ENCODE measurements at places on chromosomes 16 and 17. TPM values are rescaled to one million over a fixed set of nuclear protein-coding genes. Genes with fewer than 3 reads are reported as not detected.

- no peak for DNase-seq
Observed at GRCh38 chr17:41551365-41551764, 20.5 kb downstream of the KRT9 start.

GRCh38 chr17:19781488-19782458 is 33.7 kb upstream of the ALDH3A1 start:
- DNase-seq, result no peak

DNA sequence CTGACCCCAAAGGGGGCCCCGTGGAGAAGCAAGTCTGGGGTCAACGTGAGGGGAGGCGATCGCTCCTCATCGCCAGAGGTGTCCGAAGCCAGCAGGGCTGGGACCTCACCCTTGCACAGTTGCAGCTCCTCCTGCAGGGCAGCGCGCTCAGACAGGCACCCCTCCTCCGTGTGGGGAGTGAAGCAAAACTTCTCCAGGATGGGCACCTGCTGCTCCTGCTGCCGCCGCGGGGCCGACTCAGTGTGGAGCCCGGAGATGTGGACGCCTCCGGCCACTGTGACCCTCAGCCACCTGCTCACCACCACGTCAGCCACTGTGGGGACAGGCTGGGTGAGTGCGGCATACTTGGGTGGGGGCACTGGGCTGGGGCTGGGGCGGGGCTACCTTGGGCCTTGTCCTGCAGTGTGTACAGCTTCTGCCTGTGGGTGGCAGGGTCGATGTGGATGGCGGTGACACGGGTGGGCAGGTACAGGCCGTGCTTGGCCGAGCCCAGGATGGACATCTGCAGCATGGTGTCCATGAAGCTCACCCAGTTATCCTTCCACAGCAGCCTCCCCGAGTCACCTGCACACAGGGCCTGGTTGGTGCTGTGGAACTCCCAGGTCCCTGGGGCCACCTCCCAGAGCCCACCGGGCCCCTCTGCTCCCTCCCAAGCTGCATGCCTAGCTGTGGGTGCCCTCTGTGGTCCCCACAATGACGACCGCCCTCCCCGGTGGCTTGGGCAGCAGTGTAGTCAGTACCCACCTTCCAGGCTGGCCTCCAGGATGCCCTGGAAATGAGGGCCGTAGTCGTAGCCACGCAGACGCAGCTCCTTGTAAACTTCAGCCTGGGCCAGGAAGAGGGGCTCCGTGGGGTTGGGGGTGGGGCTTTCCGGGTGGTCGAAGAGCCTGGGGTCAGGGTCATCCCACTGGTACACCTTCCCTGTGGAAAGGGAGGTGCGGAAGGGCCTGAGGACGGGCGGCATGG is 10.8 kb downstream of the FASN start:
- DNase-seq, result no peak

- peak; percentile 12 for DNase-seq
Observed at GRCh38 chr17:46732160-46732559, 86.3 kb downstream of the WNT3 start.

DNA sequence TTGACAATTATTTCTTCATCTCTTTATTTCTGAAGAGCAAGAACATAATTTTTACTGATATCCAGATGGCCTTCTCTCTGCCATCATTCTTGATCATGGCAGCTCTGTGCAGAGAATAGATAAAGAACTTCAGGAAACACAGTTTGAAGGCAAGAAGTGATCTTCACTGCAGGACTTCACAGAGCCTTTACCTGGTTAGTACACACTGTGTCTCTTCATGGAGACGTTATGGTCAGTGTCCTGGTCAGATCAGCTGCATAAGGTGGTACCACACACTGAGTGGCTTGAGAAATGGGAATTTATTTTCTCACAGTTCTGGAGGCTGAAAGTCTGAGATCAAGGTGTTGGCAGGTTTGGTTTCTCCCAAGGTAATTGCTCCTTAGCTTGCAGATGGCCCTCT is 129.5 kb downstream of the UTP18 start:
- DNase-seq, result no peak

- DNase-seq, result no peak
Observed at GRCh38 chr17:69516225-69516624, 101.7 kb downstream of the MAP2K6 start.

Gene AXIN1
- 14.3 TPM for polyA plus RNA-seq

Gene HOXB1
- not detected for polyA plus RNA-seq
